ENCODE measurements at places on chromosomes 4 and X. TPM values are rescaled to one million over a fixed set of nuclear protein-coding genes. Genes with fewer than 3 reads are reported as not detected.

Gene MAGEB17
- under 0.01 TPM for total RNA-seq

Gene PWWP3B
- not detected for total RNA-seq

Gene TEX13D
- not detected for total RNA-seq

Gene MAP3K15
- under 0.01 TPM for total RNA-seq

Gene ALB
- not detected for total RNA-seq

Gene BEND2
- total RNA-seq = not detected

Gene IL13RA2
- under 0.01 TPM for total RNA-seq

Gene NKX6-1
- under 0.01 TPM for total RNA-seq

Gene ODAPH
- not detected for total RNA-seq

Measured in IMR-90 (cell line).